ENCODE measurements at places on chromosomes 5 and 9.
A peak's percentile ranks its signal among the peaks of the same experiment; 100 is the strongest.

GRCh38 chr5:181207960-181208253, 2.9 kb upstream of the TRIM7 start:
- DNase-seq, result no peak

GRCh38 chr5:166004006-166004405, 2287.4 kb upstream of the WWC1 start:
- no peak for DNase-seq

DNA sequence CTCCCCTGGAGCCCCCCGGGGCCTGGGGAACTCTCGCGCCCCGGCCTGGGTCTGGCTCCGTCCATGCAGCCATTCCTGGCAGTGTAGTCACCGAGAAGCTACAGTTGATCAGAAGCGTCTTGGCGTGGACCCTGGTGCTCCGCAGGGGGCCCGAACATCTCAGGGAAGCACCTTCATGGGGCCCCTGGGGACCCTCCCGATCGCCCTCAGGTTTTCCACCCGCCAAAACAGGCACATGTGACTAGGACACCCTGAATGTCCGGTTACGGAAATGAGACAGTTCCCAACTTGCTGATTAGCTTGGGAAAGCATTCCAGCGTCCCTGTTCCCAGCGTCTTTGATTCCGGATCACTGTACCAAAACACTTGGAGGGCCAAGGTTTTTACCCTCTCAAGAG, 472 bp downstream of the FBXO4 start:
- DNase-seq, result peak; percentile 29

DNA sequence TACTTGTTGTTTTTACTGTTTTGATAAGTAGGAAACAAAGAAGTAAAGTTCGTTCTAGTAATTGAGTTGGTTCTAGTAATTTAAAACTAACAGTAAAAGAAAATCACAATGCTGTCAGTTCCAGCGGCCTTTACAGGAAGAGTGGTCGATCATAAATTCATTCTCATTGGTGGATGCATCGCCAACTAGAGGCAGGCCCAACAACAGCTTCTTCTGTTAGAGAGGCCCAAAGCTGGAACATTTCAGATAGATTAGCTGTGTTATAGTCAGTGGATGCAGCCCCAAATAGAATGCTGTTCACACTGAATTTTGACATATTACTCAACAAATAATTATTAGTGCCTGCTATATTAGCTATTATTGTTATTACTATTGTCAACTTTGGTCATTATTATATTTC, 80.8 kb downstream of the ARRDC3 start:
- DNase-seq, result no peak

- DNase-seq, result peak; percentile 50
Measured at GRCh38 chr9:111483439-111483857, 735 bp downstream of the ECPAS start.

DNA sequence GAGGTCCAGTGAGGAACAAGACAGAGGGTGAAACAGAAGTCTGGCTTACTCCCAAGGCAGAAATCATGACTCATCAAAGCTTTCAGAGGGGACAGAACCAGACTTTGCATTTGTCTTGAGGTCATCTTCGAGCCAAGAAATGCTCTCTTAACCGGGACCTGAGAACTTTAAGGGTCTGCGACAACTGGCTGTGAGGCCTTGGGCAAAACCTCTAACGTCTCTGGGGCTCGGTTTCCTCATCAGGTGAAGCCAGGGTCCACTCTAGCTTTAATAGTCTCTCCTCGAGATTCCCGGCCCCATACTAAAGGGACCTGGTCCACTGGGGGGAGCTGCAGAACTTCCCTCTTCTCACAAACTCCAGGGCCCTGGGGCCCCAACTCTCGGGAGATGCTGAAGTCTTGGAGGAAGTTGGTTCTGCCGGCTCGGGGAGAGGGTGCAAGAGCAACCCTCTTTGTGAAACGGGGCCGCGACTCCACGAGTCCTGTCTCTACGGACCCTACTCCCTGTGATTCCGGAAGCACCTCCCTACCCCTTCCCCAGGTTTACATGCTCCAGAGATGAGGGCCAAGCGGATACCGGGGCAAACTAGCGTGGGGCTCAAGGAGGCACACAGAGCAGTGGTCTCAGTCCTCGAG, 2.6 kb downstream of the GLIS3 start:
- DNase-seq, result peak; percentile 68

DNA sequence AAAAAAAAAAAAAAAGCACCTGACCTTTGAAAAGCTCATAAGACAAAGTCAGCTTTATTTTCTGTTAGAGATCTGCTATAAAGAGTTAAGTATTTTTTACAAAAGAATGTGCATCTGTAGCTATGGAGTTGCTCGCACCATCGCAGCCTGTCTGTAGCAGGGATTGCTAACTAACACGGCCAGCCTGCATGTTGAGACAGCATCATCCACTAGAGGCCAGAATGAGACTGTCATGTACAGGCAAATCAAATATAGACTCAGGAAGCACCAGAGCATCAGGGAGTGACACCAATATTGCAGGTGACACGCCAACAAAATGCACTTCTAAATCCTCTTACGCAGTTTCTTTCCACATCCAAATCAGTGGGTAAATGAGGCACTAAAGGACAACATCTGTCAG, 136.3 kb upstream of the RASEF start:
- peak; percentile 61 for DNase-seq

GRCh38 chr5:173623296-173623771, 6.9 kb upstream of the BOD1 start:
- DNase-seq, result no peak

DNA sequence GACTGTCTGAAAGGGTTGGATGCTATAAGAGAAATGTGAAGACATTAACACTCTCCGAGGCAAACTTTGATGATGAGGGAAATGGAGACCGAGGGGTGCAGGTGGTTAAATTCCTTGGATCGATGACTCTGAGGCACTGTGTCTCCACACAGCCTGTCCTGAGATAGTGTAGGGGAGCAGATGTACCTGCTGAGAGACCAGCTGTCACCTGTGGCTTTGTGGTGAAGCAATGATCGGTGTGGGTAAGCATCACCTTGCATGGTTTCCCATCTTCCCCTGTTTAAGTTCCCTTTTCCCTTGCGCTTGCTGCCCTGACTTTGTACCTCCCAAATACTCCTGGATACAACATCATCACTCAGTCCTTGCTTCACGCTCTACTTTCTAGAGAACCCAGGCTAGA, 9.8 kb upstream of the MIER3 start:
- DNase-seq, result no peak

DNA sequence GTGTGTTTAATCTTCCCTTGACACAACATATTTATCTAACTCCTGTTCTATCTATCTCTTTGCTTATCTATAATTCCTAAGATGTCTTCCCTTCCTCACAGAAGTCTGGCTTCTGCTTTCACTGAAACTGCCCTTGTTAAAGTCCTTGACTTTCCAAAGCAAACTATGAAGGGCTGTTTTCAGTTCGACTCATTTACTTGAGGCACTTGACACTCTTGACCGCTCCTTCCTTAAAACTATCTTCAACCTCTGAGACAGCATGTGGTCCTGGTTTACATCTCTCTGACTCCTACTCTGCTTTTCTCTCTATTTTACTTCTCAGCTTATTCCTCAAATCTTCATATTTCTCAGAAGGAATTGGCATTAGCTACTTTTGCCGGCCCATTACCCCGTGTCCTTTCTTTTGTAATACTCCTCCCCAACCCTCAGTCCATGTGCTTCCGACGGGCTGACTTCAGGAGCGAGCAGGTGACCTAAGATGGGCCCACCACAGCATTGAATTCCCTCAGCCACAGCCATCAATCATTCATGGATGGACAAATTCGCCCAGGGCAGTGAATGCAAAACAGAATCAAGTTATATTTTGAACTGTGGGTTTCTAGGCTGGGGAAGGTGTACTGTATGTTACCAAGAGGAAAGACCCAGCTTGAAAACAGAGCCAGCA, 1089.2 kb downstream of the PTPRD start:
- DNase-seq, result no peak
